ENCODE measurements at places on chromosomes 2 and 18.

GRCh38 chr18:52046842-52047241 is 293.2 kb upstream of the DCC start:
- DNase-seq = no peak

DNA sequence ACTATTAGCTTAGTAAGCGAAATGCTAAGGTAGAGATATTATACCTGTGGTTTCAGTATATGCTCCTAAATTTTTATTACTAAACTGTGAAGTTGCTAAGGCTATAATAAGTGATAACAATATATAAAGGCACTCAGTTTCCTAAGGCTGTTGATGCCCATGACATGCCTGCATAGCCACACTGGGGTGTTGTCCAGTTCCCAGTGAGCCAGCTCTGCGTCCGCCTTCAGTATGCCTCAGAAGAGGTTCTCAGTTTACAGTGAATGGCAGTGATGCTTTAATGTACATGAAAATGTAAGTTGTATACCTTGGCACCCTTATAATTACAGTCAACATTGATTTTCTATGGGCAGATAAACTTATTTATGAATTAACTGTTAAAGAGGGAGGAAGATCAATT is 7.2 kb downstream of the FHOD3 start:
- DNase-seq = no peak

DNA sequence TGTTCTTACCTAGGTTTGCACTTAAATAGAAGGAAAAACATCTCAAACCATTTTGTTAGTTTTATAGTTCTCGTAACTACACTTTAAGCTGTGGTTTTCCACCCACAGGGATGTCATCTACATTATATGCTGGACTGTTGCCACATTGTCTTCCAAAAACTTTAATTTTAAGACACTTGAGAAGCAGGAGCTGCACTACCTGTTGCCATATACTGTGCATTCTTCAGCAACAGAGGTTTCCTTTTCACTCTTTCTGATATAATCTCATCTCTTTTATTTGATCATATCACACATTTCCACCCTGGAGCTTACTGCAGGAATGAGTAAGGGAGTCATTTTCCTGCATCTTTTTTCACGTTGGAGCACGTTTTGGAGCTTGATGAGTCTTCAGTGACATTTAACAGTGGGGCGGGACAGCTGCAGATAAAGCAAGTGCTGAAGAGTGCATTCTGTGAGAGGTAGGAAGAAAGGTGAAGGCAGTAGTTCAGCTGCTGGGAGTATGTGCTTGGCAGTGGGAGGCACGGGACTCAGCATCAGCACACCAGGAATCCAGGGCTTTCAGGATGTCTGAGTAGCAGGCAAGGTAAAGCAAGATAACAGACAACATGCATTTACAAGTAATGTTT is 3.8 kb downstream of the LIMS1 start:
- DNase-seq = no peak

DNA sequence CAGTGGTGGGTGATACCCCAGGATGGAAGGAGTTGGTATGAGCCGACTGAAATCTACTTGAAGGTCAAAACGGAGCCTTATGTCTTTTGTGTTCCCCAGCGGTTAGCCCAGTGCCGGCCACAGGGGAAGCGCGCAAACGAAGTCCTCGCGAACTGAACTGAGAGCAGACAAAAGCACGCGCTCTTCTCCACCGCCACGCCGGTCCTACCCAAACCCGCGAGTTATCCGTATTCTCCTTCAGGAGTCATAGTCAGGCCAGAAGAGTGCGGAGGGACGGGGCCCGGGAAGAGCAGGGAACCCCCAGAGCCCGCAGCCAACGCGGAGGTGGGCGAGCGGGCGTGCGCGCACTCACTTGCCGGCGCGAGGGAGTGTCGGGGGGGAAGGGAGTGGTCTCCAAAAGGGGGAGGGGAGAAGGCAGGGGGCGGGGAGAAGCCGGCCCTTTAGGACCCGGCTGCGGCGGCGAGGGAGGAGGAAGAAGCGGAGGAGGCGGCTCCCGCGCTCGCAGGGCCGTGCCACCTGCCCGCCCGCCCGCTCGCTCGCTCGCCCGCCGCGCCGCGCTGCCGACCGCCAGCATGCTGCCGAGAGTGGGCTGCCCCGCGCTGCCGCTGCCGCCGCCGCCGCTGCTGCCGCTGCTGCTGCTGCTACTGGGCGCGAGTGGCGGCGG is at the start of gene IGFBP2:
TSS of gene IGFBP2 (plus strand) at position 469 of the 664 bp plus-strand sequence. CDS start at position 573, 104 bp downstream.
- DNase-seq = peak; percentile 25

DNA sequence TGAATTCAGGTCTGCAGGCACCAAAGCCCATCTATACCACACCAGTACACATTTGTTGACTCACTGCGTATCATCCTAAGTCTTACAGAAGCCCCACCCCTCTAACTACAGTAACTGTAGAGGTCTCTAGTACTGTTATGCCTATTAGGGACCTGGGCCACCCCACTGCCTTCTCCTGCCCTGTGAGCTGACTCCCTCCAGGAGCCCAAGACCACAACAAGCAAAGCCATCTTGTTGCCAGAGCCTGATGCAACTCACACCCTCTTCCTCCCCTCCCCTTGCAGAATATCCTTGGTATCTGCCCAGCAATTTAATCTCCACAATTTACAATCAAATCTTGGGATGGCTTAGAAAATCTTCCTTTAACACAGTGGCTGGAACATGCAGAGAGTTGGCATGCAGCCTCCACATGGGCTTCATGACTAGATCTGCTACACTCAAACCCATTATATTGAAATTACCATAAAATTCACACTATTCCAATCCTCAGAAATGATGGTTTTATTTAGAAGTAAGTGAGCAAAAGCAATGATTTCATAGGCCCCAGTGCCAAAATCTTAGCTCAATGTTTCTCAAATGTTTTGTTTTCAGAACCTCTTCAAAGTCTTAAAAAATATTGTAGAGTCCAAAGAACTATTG is 17.7 kb upstream of the CYP1B1 start:
- DNase-seq = peak; percentile 28

DNA sequence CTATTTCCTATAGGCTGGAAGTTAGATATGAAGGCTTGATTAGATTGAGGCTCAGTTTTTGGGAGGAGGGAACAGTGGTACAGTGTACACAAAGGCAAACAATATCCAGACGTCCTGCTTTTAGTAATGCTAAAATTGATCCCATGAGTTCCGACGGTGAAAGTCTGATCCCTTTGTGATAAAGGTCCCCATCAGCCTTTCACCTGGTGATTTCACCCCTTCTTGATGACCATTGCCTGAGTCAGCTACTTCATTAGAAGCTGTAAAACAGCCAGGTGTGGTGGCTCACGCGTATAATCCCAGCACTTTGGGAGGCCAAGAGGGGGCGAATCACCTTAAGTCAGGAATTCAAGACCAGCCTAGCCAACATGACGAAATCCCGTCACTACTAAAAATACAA is 29.7 kb downstream of the TWSG1 start:
- DNase-seq = no peak

GRCh38 chr2:238790126-238790832 is 57.6 kb upstream of the TWIST2 start:
- DNase-seq = no peak

DNA sequence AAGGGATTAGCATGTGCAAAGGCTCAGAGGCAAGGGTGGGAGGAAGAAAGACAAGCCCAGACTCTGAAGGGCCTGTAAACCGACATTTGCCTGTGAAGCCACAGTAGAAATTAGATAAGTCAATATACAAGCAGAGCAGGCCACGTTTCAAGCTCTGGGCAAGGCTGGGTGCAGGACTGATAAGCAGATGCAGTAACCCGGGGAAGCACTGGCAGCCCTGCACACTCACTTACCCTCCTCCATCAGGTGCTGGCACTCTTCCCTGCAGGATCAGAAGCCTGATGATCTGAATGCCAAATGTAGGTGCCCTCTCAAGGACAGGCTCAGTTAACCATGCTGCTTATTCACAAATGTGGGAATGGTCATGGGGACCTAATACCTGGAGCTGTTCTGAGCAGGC is 46.3 kb upstream of the RAB12 start:
- no peak for DNase-seq

DNA sequence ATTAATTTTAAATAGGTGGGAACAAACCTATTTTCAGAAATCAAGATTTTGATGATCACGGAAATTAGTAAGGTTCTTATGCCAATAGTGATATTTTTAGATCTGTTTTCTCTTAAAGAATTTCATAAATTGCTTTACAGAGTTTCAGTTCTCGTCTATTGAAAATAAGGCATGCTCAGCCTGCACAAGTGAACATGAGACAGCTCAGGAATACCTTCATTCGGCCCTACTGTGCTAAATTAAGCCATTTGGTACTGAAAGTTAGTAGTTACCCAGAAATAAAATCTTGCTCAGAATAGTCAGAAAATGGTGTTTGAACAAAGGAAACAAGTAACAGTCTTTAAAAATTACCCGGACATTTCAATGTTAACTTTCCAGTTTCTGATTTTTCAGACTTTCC is 60.4 kb downstream of the DLGAP1 start:
- DNase-seq = no peak

GRCh38 chr2:221420245-221420644 is 151.9 kb downstream of the EPHA4 start:
- no peak for DNase-seq

DNA sequence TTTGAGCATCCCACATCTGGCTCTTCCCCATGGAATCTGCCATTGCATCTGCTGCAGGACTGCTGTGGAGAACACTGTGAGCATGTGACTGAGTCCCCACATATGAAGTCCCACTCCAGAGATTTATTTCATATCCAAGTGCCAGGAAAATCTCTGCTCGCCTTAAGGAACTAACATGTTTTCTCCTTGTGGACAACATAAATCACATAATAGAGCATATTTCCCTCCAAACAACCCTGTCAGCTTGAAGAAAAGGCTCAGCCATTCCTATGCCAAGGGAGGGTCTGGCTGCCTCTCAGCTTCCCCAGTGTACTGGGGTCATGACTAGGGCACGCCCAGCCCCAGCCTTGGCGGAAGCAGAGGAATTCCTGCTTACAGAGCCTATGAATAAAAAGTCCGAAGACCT is 193.7 kb downstream of the DNER start:
- DNase-seq = no peak

DNA sequence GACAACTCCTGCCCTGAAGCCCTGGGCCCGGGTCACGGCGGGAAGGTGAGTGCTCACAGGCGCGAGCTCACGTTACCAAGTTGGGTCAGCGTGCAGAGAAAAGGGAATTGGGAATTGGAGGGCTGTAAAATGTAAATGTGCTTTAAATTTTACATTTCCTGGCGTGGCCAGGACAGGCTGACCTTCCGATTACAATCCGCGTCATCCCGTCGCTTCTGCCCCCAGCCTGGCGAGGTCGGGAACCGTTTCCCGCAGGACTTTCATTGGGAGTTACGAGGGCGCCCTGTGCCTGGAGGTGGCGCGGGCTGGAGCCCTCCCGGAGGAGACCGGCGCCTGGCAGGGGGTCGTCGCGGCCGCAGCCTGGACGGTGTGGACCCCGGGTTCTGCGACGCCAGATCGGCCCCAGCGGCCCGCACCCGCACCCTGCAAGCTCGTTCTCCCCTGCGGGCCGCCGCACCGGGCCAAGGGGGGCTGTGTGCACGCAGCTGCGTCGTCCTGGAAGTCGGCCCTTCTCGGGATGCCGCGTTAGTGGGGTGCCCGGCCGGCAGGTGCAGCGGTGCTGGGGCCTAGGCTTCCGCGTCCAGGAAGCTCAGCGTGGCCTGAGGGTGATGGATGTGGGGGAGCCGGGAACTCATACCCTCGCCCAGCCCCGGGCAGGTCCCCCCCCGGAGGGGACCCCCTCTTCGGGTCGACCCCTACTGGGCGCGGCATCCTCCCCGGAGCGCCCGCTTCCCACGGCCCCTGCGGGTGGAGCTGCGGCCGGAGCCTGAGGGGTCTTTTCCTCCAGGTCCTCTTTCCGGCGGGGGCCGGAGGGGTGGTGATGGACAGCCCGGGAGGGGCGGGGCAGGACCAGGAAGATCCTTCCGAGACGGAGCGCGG is 63.9 kb downstream of the LRRFIP1 start:
- no peak for DNase-seq

- DNase-seq = no peak
Measured at GRCh38 chr18:75023473-75023872, 185.5 kb downstream of the PTGR3 start.

DNA sequence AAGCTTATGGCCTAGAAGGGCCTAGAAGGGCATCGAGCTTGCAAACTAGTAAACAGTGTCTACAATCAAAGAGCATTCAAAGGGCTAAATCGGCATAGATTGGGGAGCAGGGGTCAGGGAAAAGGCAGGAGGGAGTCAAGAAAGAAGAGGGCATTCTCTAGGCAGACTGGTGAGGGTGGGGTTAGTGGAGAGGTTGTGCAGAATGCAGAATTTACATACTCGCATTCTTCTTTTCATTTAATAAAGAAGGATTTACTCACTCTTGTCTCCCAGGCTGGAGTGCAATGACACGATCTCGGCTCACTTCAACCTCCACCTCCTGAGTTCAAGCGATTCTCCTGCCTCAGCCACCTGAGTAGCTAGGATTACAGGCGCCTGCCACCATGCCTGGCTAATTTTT is 110.7 kb downstream of the TRIM43 start:
- DNase-seq = no peak

DNA sequence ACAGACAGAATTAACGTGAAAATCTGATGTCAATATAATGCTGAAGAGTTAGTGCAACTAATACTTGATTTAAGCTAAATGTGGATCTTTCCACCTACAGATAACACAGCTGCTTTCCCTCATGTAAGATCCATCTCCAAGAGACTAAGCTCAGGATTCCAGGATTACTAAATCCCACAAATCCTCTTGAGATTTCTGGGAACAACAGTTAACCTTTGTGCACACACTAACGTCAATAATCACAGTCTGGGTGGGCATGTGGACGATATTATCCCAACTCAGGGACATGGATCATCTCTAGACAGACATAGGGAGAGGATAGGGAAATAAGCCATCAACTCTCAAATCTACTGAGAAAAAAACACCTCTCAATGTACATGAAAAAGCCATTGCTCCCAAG is 432.6 kb downstream of the SATB2 start:
- no peak for DNase-seq

- DNase-seq = no peak
Measured at GRCh38 chr2:221454459-221455105, 117.5 kb downstream of the EPHA4 start.

DNA sequence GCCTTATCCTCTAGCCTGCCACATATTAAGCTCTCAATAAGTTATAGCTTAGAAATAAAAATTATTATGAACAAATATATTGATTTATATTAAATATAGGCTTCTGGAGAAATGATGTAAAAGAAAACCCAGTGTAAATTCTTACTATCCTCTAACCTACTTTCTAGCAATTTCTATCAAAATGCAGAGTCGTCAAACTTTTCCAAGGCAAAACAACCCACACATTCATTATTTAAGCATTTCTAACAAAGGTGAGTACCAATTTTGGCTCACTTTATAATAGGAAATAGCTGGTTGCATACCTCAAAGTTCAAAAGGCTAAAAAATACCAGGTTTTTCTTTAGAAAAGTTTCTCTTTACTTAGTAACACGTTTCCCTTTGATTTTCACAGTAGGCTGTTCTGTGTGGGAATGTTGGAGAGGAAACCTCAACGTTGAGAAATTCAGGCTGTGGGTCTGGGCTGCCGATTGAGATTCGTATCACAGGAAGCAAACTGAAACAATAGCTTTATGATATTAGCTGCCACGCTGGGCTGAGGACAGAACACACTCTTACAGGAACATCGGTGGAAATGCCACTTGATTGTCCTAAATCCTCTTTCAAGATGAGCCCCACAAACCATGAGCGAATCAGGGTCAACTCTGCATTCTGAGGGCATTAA is 53.0 kb downstream of the EPAS1 start:
- DNase-seq = no peak

GRCh38 chr2:105274046-105274445 is 32.5 kb downstream of the GPR45 start:
- DNase-seq = no peak
